ENCODE measurements at places on chromosomes 4 and X.

DNA sequence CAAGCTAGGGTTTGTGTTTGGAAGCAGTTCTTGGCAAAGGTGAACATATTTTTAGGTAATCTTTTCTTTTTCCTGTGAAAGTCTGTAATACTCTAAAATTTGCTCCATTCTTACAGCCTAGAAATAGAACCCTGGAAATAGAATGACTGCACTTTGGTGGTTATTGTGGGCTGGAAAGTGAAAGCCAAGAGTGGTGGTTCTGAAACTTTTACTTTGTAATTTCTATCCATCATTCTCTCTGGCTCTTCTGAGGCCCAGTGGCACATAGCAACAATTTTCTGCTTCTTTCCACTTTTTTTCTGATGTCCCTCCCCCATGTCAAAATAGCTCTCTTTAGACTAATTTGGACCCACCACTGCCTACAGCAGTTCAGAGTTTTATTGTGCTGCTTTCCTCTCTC is 300.4 kb upstream of the RPS6KA3 start:
- no peak for DNase-seq

DNA sequence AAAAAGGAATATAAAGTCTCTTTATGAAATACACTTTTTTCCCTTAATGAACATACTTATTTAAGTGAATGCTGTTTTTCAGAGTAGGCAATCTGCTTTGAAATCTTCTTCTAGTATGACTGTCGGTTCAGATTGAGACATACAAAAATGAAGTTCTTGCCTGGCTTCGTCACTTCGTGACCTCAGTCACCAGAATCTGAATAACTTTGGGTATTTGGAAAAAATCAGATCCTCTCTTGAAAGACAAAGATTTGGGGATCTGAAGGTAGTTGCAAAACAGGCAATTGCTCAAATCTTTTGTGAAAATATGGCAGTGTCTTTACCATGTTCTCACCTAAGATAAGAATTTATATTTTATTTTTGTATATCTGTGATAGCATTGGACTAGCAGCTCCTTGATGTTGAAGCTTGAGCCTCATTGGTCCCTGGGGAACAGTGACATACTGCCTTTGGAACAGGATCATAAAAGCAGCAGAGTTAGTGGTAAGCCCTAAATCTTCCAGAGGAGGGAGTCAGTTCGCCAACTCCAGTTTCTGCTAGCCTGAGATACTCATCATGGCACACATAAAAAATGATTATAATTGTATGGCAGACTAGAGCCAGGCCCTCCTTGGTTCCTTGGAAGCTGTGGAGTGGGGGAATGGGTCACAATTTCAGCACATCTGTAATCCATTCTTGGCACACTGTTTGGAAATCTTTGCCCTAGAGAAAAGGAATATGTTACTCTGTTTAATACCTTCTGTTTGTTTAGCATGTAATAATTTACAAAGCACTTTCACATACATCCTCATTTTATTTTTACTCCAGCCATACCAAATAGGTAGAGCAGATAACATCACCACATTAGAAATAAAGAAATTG is 5.0 kb downstream of the ARFIP1 start:
- DNase-seq, result peak; percentile 61

DNA sequence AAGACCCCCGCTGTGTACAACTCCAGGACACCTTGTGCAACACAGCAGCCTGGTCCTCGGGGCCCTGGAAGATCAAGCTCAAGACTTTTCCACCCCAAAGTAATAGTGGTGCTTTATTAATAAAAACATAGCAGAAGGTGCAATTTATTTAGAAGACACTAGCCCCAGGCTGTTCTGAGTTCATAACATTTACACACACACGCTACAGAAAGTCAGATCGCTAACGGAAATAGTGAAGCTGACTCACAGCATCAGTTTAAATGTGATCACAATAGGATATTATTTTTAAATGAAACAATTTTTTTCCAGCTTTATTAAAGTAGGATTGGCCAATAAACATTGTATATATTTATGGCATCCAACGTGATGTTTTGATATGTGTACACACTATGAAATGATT is 141.0 kb downstream of the STK32B start:
- no peak for DNase-seq

GRCh38 chr4:740656-741282 is 35.1 kb downstream of the PCGF3 start:
- DNase-seq, result peak; percentile 55

GRCh38 chr4:102868153-102868780 is 525 bp upstream of the CISD2 start:
- no peak for DNase-seq

- DNase-seq, result no peak
Observed at GRCh38 chr4:181264893-181265292, 978.3 kb upstream of the TENM3 start.

- DNase-seq, result no peak
Observed at GRCh38 chr4:24527371-24527770, 57.0 kb downstream of the DHX15 start.

GRCh38 chr4:5435201-5435600 is 273.2 kb downstream of the EVC2 start:
- DNase-seq, result no peak
